ENCODE measurements at places on chromosomes 6 and 20.

GRCh38 chr6:19866985-19867627 is 29.9 kb downstream of the ID4 start:
- no peak for DNase-seq

DNA sequence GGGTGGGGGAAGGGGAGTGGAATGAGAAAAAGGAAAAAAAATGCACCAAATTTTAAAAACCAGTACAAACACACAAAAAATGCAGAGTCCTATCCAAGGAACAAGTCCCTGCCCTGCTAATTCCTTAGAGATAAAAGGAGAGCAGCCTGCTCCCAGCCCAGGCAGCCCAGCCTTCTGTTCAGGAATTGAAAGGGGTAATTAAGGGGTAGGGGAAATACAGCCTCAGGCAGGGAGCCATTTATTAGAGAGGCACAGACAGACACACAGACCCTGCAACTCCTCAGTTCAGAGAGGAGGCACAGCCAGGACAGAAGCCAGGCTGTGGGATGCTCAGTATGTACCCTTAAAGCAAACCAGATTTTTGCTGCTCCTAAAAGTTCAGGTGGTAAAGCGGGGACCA is 137.2 kb downstream of the EYA2 start:
- no peak for DNase-seq

DNA sequence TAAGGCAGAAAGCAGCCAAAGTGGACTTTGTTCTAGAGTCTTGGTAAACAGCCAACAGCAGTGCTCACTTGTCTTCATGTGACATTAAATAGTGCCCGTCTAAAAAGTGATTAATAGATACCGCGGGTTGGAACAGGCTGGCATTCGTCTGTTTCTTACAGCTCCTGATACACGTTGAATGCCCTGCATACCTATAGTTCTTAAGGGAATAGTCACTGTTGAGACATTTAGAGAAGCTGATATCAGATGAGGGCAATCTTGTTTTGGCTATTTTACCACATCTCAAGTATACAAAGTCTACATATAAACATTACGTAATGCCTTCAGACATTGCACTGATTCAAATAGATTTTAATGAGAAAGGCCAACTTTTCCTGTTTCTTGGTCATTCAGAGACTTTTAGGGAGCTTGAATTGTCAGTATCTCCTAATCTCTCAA is 374.9 kb upstream of the FLRT3 start:
- no peak for DNase-seq

DNA sequence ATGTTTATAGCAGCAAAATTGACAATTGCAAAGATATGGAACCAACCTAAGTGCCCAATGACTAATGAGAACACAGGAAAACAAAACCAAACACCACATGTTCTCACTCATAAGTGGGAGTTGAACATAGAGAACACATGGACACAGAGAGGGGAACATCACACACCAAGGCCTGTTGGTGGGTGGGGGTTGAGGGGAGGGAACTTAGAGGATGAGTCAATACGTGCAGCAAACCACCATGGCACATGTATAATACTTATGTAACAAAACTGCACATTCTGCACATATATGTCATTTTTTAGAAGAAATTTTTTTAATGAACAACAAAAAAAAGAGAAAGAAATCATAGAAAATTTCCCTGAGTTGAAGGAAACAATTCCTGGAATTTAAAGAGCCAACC is 3.9 kb downstream of the EPM2A start:
- no peak for DNase-seq

DNA sequence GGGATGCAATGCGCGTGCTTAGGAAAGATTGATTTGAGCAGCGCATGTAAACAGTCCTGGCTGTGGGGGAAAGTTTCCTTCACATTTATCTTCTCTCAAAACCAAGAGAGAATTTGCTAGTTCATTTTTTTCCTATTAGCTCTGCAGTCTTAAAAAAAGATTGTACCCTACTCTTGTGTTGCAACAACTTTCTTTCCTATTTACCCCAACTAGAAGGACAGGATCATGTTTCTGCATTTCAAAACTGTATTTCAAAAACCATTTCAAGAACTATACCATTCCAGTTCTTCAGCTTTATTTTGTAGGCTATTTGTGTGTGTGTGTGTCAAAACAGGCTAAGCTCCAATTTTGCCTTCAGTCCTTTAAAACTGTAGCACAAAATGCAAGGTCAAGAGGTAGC is 473.1 kb downstream of the KIF16B start:
- DNase-seq, result no peak
